ENCODE measurements at places on chromosomes 16 and 17.

- H3K4me3 ChIP-seq = no peak overlapping the region
- peak; percentile 44 for DNase-seq
- H3K4me1 ChIP-seq = peaks cover 85% of the 10 kb centered on the region
- no peaks in the 10 kb centered on the region for H3K36me3 ChIP-seq
Measured at GRCh38 chr17:31492880-31493655, 101.6 kb downstream of the RAB11FIP4 start.

- no peak overlapping the region for H3K4me3 ChIP-seq
- H3K27ac ChIP-seq = no peak overlapping the region
- no peaks in the 10 kb centered on the region for H3K4me1 ChIP-seq
- no peak for DNase-seq
- no peaks in the 10 kb centered on the region for H3K27me3 ChIP-seq
Measured at GRCh38 chr17:34758718-34759117, 179.3 kb downstream of the TMEM132E start.

GRCh38 chr17:75906143-75906884 lies 1.6 kb upstream of the MRPL38 start:
- peak overlapping the region; percentile 95 for H3K27ac ChIP-seq
- no peaks in the 10 kb centered on the region for H3K27me3 ChIP-seq
- peaks cover 25% of the 10 kb centered on the region for H3K4me1 ChIP-seq

- peaks cover 30% of the 10 kb centered on the region for H3K36me3 ChIP-seq
- H3K27me3 ChIP-seq = no peaks in the 10 kb centered on the region
- peak overlapping the region; percentile 93 for H3K4me3 ChIP-seq
Measured at GRCh38 chr17:48048384-48049126, 396 bp downstream of the NFE2L1 start.

DNA sequence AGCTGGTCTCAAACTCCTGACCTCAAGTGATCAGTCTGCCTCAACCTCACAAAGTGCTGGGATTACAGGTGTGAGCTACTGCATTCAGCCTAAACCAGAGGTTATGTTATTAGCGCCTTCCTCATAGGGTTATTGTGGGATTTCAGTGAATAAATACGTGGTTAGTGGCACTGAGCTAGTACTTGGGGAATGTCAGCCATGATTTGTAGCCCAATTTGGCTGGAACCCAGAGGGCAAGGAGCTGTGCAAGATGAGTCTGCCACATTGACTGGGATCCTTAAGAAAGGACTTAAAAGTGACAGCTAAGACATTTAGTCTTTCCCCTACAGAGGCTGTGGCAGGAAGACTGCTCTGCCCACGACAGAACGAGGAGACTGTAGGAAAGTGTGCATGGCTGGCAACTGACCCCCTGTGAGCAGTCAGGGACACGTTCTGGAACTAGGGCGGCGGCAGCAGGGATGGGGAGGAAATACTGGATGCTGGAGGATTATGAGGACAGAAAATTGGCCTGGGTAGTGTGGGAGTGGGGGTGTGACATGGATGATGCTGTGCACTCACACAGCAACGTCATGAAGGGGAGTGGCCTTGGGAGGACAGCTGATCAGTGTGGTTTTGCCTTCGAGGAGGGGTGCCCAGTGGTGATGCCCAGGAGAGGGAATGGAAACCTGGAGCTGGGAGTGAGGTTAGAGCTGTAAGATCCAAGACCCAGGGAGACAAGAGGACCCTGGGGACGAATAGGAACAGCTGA lies 14.6 kb downstream of the ATP5PD start:
- H3K36me3 ChIP-seq = no peaks in the 10 kb centered on the region
- H3K4me1 ChIP-seq = peaks cover 45% of the 10 kb centered on the region
- no peaks in the 10 kb centered on the region for H3K27me3 ChIP-seq
- peak; percentile 20 for DNase-seq
- H3K27ac ChIP-seq = peak overlapping the region; percentile 40
- H3K4me3 ChIP-seq = peak overlapping the region; percentile 78

- peaks cover 17% of the 10 kb centered on the region for H3K4me1 ChIP-seq
- peaks cover 14% of the 10 kb centered on the region for H3K36me3 ChIP-seq
- no peak overlapping the region for H3K4me3 ChIP-seq
- no peak overlapping the region for H3K27ac ChIP-seq
- DNase-seq = no peak
Measured at GRCh38 chr17:4980644-4981216, 6.7 kb downstream of the CAMTA2 start.

GRCh38 chr16:14522671-14523070 lies 107.4 kb downstream of the PARN start:
- no peak overlapping the region for H3K4me3 ChIP-seq
- no peaks in the 10 kb centered on the region for H3K27me3 ChIP-seq
- no peaks in the 10 kb centered on the region for H3K36me3 ChIP-seq
- no peak overlapping the region for H3K27ac ChIP-seq
- DNase-seq = no peak
- peaks cover 9% of the 10 kb centered on the region for H3K4me1 ChIP-seq

GRCh38 chr17:18015593-18015992 lies 23.4 kb downstream of the ATPAF2 start:
- H3K4me1 ChIP-seq = no peaks in the 10 kb centered on the region
- DNase-seq = no peak
- no peaks in the 10 kb centered on the region for H3K27me3 ChIP-seq
- H3K4me3 ChIP-seq = no peak overlapping the region
- H3K27ac ChIP-seq = no peak overlapping the region

GRCh38 chr16:57815987-57816745 lies 13.9 kb upstream of the KIFC3 start:
- peak; percentile 36 for DNase-seq
- H3K4me3 ChIP-seq = no peak overlapping the region
- no peaks in the 10 kb centered on the region for H3K27me3 ChIP-seq
- H3K27ac ChIP-seq = peak overlapping the region; percentile 87
- peaks cover 22% of the 10 kb centered on the region for H3K4me1 ChIP-seq
- no peaks in the 10 kb centered on the region for H3K36me3 ChIP-seq

DNA sequence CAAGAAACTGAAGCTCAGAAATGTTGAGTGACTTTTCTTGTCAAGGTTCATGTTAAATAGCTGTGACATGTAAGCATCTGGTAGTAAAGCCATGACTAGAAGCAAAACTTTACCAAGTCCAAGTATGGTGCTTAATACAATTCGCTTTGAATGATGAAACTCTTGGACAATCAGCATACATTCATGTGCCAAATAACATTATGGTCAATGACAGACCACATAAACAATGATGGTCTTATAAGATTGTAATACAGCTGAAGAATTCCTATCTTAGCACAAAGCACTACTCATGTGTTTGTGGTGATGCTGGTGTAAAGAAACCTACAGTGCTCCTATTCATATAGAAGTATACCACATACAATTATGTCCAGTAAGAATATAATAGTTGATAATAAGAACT lies 97.1 kb upstream of the RPRML start:
- H3K27me3 ChIP-seq = no peaks in the 10 kb centered on the region
- DNase-seq = no peak
- no peaks in the 10 kb centered on the region for H3K36me3 ChIP-seq
- H3K4me3 ChIP-seq = no peak overlapping the region
- H3K27ac ChIP-seq = no peak overlapping the region
- peaks cover 2% of the 10 kb centered on the region for H3K4me1 ChIP-seq

- no peak for DNase-seq
- H3K4me3 ChIP-seq = no peak overlapping the region
Measured at GRCh38 chr17:58381124-58382035, 29.4 kb upstream of the SUPT4H1 start.

DNA sequence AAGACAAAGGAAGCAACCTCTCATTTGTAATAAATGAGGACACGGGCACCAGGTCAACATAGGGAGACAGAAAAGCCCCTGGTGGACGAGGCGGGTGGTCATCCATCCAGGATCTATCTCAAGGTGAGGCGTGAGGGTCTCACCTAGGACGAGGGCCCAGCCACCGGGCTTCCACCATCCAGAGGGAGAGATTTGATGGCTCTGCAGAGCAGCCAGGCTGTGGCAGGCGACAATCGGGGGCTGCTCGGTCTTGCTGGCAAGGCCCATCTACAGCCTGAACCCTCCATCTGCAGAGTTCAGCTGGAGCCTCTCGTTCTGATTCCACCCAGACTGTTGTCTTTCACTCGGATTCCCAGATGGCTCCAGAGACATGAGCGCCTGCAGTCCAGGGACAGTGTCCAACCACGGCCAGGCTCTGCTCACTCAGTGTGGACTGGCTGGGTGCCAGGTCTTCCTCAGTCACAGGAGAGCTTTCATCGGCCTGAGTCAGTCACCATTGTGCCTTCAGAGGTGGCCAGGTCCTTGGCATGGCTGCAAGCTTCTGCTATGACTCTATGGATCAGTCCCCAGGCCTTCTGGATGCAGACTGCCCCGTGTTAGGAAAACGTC lies 5.9 kb downstream of the LITAFD start:
- H3K4me1 ChIP-seq = peaks cover 27% of the 10 kb centered on the region
- H3K4me3 ChIP-seq = no peak overlapping the region
- DNase-seq = no peak
- H3K27me3 ChIP-seq = no peaks in the 10 kb centered on the region

DNA sequence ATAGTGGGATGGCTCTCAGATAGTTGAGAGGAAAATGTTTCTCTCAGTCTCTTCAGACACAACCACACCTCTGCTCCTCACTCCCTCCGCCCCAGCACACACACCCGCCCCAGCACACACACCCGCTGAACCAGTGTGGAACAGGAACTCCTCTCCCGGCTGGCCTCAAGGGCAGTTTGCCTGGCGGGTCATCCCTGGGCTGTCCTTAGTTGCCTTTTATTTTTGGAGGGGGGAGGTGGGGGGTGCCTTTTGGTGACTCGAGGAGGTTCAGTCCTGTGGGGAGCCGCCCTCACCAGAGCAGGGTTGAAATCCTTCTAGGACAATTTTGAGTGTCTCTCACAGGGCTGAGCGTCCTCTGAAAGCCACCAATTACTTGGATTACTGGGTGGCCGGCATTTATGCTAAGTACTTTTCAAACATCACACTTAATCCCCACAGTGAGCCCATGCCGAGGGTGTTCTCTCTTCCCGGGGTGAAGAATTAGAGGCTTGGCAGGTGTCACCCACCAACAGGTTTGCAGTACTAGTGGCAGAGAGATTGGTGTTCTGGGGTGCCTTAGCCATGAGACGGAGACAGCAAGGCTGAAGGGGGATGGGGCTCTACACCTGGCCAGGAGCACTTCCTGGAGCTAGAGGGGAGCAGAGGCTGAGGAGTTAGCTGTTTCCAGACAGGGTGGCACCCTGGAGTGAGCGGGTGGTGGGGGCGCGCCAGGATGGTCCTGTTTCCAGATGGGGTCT lies 2.8 kb downstream of the RASD1 start:
- H3K36me3 ChIP-seq = peaks cover 9% of the 10 kb centered on the region
- peaks cover 43% of the 10 kb centered on the region for H3K4me1 ChIP-seq
- no peak for DNase-seq

DNA sequence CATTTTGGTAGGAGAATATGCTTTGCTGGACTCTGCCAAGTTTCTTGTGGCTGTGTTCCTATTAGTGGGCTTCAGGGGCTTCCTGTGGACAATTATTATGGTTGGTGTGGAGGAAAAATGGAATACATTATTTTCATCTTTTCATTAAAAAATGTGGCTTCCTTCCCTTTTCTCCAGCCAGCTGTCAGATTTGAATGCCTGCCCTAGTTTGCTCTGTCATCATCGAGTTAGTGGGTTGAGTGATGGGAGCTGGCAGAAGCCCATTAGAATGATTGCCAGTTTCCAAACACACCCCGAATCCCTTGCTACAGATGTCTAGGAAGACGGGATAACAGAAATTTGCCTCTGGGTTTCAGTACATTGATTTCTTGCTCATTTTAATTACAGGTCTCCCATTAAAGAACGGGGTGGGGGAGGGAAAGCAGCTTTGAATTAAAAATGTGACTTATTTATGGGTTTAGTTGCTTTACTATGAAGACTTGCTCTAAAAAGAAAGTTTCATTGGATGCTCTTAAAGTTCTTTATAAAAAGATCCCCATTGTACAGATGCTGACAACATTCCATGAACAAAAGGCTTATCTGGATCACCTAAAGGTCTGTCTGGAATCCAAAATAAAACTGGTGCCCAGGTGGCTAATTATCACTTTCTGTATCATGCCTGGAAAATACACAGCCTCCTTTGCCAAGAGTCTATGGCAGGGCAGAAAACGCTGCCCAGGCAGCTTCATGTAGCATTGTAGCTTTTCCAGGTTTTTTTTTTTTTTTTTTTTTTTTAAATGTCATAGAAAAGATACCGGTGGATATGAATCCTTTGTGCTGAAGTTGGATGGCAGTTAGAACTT lies 103.6 kb downstream of the PRKCA start:
- H3K27ac ChIP-seq = no peak overlapping the region
- no peaks in the 10 kb centered on the region for H3K27me3 ChIP-seq
- no peak for DNase-seq

DNA sequence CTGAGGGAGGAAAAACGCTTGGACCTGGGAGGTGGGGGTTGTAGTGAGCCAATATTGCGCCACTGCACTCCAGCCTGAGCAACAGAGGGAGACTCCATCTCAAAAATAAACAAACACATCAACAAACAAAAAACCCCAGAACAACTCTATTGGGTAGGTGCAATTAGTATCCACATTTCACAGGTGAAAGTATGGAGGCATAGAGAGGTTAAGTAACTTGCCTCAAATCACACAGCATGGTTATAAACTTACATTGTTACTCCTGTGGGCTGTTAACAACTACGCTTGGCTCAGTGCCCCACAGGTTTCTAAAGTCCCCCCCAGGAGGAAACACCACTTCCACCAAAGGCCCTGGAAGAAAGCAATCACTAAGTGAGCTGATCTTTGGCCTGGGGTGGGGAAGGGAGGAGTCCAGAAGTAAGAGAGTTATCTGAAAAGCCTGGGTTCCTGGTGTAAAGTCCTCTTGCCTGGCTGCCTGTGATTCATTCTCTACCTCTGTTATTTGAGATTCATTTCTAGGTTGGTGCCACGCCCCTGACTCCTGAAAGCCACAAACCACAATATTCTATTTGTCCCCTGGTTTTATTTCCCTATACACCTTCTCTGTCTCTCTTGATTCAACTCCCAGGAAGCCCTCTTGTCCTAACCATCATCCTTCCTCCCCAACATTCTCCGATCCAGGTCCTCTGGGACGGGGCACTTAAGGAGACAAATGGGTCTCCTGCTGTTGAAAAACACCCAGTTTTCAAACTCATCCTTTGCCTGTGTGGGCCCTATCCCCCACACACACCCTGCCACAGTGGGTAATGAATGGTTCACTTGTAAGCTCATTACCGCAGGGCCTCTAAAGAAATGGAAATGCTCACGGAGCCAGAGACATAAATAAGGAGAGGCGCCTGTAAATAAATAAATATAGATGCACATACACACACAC lies 195.4 kb downstream of the XYLT1 start:
- H3K4me3 ChIP-seq = no peak overlapping the region
- H3K27me3 ChIP-seq = no peaks in the 10 kb centered on the region
- peak overlapping the region; percentile 67 for H3K27ac ChIP-seq
- H3K36me3 ChIP-seq = no peaks in the 10 kb centered on the region
- H3K4me1 ChIP-seq = peaks cover 10% of the 10 kb centered on the region
- DNase-seq = no peak

Measured in esophagus squamous epithelium (tissue), 5 donors.